Activated CD4-positive, alpha-beta T cell treated with anti-CD3 and anti-CD28 coated beads, Interleukin-2, amount 50 U/mL, for 24 hours (primary cell): ENCODE measurements at places on chromosomes 7 and 10.

DNA sequence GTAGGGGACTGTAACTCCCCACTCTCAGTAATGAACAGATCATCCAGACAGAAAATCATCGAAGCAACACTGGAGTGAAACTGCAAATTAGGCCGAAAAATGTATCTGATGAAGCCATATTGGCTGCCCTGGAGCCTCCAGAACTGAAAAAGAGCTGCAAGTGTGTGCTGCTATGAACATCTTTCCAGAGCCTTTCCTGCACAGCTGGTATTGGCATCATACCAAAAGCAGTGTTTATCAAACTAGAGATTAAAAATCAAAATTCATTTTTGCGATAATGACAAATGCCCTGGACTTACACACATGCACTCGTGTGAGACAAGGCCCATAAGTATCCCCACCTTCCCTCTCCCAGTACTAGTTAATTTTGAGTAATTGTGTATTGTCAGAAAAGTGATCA, 6.8 kb upstream of the CLDN12 start:
- DNase-seq = no peak

DNA sequence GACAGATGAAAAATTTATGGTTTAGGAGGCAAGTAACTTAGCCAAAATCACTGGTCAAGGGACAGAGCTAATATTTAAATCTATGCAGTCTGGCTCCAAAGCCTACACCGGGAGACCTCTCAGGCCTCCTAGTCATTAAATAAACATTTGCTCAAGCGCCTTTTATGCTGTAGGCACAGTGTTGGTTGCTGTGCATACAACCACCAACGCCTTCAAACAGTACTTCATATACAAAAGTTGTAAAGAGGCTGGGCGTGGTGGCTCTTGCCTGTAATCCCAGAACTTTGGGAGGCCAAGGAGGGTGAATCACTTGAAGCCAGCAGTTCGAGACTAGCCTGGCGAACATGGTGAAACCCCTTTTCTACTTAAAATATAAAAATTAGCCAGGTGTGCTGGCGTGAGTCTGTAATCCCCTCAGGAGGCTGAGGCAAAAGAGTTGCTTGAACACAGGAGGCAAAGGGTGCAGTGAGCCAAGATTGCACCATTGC, 159.8 kb downstream of the MAGI2 start:
- DNase-seq = no peak

DNA sequence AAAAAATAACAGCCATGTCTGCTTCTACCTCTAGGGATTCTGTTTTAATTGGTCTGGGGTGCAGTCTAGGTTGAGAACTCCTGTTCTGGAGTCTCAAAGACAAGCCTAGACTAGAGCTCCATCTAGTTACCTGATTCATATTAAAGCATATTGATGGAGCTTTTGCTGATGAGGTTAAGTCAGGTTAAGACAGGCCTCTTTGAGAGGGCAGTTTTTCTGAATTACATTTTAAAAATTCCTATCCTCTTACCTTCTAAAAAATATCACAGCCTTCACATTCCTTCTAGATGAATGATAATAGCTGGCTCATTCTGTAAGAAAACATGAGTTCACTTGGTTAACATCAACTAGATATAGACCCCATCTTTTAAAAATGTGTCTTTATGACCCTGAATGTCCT, 28.9 kb downstream of the MGAM start:
- no peak for DNase-seq

DNA sequence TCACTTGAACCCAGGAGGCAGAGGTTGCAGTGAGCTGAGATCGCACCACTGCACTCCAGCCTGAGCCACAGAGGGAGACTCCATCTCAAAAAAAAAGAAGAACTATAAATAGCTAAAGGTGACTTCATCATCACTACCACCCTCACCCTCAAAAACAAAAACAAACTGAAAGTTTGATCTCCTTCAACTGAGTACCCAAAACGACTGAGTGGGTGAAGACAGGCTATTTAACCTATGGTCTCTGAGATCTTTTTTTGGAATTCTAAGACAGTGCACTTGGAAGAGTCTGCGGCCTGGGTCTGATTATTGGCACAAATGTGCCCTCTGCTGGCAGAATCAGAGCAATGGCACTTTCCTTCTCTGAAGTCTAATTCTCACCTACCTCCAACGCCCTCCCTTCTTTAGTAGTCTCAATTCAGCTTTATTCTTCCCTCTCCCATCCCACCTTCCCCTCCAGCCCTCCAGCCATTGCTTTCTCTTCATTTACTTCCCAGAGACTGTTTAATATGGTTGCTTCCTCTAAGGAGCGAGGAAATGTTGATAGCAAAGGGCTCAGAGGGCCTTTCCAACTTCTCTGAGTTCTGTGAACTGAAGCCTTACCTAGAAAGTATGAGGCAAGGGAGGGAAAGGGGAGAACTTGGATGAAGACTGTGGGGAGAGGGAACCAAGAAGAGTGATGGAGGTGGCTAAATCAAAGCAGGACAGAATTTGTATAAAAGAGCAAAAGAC, 2.9 kb upstream of the MYOZ1 start:
- DNase-seq = no peak

GRCh38 chr10:42934351-42934811, 142.5 kb upstream of the RET start:
- DNase-seq = no peak

DNA sequence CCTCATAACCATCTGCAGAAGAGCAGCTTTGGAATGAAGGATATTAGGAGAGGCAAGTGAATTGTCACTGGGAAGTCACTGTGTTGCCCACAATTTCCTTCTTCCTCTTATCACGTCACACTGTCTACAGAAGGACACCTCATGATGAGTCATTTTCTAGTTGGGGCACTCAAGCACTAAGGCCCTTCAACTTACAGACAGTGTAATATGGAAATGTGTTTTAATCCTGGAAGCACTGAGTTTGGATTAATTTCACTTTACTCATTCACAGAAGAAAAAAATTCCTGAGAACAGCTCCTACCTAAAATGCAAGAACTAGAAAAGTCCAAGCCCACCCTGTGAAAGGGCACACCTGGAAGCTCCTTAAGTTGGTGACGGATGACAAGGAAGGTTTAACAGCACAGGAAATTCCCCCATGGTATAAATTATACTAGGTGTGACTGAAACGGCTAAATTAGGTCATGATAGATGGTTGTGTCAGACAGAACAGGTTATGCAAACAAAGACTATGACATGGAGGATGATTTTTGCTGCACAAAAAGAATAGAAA, 56.6 kb downstream of the PARD3 start:
- no peak for DNase-seq

- DNase-seq = no peak
These were observed 276.3 kb upstream of the KCND2 start for GRCh38 chr7:119996634-119997033.

DNA sequence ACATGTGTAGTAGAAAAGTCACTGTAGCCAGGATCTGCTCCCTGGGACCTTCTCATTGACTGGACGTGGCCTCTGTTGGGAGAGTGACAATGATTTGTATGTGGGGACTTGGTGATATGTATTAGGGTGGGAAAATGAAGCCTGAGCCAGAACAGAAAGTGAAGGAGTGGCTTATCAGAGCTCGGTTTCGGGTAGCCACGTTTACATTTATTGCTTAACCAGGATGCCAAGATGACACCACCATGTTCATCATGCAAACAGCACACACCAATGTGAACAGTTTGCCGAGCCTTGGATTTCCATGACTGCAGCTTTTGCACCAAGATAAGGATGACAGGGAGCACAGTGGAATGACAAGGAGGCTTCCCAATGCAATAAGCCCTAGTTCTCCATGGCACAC, 112.8 kb upstream of the STK17A start:
- DNase-seq = no peak

GRCh38 chr7:154424350-154424749, 372.2 kb downstream of the DPP6 start:
- no peak for DNase-seq

DNA sequence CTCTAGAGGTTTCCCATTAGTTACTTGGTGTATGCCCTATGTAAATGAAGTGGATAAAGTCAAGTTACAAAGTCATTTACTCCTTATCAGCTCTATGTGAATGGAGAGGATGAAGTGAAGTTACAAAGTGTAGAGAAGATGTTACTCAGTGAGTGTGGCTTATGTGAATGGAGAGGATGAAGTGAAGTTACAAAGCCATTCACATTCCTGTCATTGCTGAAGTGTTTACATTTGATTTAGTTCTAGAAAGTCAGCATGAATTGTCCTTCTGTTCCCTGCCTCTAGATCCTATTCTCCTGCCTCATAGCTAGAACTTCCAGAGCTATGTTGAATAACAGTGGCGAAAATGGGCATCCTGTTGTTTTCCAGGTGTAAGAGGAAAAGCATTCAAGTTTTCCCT, 880.1 kb downstream of the DNAJB9 start:
- no peak for DNase-seq

- DNase-seq = no peak
These were observed 138.7 kb downstream of the NEURL1 start for GRCh38 chr10:103632247-103632642.

- DNase-seq = no peak
These were observed 333.3 kb upstream of the TMEM229A start for GRCh38 chr7:124366118-124366517.

DNA sequence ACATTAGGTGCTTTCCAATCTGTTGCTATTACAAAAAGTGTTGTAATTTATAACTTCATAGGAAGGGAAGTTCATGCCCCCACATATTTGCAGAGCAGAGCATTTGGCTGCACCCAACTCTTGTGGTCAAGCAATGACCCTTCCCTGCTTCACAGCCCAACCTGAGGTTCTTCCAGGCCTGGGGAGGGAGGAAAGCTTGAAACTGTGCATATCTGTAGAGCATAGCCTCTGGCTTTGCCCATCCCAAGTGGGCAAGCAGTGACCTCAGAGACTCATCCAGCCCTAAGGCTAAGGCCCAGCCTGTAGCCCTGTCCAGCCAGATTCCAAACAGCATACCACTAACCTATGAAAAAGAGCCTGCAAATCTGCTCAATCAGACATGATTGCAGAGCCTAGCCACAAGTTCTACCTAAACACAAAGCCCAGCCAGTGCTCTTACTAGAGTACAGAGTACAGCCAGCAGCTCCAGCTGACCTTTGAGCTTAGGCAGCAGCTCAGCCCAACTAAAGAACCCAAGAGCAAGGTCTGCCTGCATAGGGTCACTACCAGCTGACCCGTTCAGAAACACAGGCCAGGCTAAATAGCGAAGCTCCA, 14.4 kb upstream of the GSTK1 start:
- DNase-seq = no peak

GRCh38 chr7:150939052-150939451, 39.1 kb downstream of the KCNH2 start:
- no peak for DNase-seq

- no peak for DNase-seq
These were observed 625.1 kb downstream of the DNAJB6 start for GRCh38 chr7:157961731-157962457.
